AG10803 (cell line): ENCODE measurements at places on chromosomes 5 and 9.

GRCh38 chr5:132825033-132825833, 5.2 kb downstream of the SHROOM1 start:
- DNase-seq: no peak

- no peak for DNase-seq
Observed at GRCh38 chr9:23555851-23556250, 270.2 kb downstream of the ELAVL2 start.

DNA sequence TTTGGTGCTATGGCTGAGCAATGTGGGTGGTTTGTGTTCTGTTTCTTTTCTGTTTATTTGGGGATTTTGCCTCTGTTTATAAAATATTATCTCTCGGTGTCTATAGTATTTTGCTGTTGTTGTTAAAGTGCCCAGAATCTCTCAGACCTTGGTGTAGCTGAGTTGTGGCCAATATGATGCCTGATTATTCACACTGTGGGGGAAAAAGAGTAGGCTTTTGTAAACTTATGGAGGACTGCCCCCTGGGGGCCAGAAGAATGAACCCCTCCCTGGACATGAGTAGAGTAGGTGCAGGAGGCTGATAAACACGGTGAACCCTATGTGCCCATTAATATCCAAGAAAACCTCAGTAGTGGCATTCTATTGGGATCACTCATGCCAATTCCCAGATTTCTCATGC, 49.0 kb upstream of the DPYSL3 start:
- peak; percentile 82 for DNase-seq

GRCh38 chr9:129483415-129484351, 137.2 kb downstream of the C9orf50 start:
- DNase-seq: peak; percentile 91

DNA sequence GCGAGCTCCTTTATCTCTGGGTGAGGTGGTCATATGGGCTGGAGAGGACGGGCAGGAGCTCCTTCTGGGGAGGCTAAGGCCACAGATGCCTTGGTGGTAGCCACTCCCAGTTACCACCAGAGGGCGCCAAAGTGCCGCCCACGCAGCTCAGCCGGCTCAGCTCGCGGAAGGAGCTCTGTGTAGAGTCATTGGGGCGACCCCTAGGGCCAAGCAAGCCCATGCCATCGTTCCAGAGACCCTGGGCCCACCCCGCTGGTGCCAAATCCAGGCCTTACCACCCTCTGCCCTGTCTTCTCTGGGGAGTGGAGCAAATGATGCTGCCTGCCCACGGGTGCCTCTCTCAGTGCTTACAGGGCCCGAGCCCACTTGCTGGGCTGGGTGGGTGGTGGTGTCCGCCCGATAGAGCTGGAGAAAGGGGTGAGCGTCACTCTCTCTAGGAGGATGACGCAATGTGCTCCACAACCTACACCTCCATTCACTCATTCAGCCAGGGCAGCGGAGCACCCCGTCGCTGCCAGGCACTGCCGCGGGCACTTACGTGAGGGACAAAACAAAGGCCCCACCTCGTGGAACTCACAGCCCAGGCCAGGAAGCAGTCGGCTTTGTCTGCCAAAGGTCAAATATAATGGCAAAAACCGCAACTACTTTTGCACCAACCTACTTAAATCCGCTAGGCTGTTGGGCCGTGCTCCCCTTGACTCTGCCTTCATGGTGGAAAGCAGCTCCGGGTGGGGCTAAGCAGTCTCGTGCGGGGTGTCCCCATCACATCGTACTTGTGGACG, 13.8 kb downstream of the TSPAN17 start:
- DNase-seq: peak; percentile 54
